HuH-7 (cell line): ENCODE measurements at places on chromosomes 5 and 9.

GRCh38 chr5:89120719-89121118 lies 237.7 kb upstream of the MEF2C start:
- DNase-seq = peak; percentile 1

- DNase-seq = no peak
These were observed 122.9 kb upstream of the NFIL3 start for GRCh38 chr9:91546574-91546973.

- DNase-seq = peak; percentile 64
These were observed at the start of gene ADRA1B for GRCh38 chr5:159915904-159916840. ADRA1B (plus strand) TSS chr5:159916482; CDS start chr5:159916906, 424 bp downstream.

DNA sequence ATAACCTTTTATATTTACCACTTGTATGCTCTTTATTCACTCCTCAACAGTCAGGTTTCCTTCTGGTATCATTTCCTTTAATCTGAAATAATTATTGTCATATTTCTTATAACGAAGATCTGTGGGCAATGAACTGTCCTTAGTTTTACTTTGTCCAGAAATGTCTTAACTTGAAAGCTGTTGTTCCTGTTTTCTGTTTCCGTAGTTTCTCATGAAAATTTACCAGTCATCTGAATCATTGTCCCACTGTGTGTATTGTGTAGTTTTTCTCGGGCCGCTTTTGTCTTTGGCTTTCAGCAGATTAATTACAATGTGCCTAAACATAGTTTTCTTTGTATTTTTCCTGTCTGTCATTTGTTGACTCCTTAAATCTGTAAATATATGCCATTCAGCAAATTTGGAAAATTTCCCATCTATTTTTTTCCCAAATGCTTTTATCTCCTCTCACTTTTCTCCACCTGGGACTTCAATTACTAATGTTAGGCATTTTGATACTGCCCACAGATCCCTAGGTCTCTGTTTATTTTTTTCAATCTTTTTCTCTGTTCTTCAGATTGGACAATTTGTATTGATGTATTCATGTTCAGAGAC lies 74.9 kb downstream of the PDE8B start:
- no peak for DNase-seq

GRCh38 chr5:128844354-128844923 lies 120.8 kb upstream of the SLC27A6 start:
- no peak for DNase-seq

DNA sequence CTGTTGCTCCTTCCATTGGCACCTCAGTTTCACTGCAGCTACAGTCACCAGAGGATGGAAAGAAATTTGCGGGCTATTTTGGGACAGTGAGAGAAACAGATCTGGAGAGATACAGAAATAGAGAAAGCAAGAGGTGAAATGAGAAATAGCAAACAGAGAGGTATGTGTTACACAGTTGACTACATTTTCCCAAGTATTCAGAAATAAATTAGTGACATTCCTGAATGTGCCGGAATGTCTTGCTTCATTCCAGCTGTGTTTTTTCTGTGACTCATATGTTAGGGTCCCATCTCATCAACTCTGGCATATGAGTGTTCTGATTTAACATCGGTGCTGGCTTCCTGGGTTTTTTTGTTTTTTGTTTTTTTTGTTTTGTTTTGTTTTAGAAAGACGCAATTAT lies 63.8 kb upstream of the ZNF462 start:
- DNase-seq = no peak

DNA sequence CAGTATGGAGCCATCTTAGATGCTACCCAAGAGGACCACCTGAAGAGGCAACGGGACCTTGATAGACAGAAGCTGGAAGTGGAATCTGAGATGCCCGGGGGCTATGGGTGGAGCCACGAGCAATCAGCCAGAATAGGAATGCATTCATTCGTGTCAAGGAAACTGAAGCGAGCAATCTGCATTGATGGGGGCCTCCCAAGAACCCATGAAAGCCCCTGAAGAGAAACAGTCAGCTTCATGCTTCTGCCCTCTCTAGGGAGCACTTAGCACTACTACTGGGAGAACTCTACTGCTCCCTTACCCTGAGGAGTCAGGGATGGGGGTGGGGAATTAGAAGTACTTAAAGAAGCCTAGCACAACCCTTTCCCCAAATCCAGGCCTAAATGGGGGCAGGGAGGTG lies 51.9 kb upstream of the TCERG1 start:
- DNase-seq = no peak

DNA sequence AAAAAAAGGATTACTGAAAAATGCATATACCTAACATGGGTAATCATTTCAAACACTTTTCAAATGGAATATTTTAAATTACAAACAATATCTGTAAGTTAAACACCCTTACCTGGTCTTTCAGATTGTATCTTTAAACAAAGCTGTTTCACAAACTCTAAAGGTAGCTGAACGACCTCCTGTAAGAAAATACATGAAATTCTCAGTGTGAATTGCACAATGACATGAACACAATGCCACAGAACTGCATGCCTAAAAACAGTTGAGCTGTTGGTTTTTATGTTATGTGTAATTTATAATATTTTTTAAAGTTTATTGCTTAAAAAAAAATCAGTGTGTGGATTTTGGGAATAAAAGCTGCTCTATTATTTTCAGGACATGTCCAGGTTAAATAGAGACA lies 17.5 kb downstream of the IPPK start:
- DNase-seq = no peak

DNA sequence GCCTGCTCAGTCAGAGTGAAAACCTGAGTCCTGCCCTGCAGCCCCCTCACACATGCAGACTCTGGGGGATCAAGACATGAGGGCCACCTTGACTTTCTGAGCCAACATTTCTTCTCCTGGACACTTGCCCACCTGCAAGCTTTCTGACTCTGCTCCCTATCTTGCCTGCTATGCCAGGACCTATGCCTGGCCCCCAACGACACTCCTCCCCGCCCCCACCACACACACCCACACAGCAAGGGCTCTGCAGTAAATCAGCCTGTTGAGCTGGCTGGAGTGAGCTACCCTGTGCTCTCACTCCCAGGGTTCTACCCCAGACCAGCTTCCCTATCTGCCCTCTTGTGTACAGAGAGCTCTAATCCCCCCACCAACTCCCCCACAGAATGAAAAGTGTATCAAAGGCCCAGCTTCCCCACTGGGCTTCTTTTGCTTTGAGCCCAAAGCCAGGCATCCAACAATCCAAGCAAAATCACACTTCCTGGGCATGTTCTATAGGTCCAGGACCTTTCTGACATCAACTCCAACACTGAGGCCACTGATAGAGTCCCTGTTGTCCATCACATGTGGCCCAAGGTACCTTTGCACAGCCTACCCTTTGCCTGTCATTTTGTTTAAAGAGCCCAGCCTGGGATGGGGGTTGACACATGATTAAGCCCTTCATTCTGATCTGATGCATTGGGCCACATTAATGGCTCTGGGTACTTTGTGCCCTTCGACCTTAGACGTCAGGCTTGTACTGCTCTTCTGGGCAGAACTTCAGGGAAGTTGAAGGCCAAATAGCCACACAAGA lies 7.2 kb downstream of the PDLIM4 start:
- DNase-seq = no peak

DNA sequence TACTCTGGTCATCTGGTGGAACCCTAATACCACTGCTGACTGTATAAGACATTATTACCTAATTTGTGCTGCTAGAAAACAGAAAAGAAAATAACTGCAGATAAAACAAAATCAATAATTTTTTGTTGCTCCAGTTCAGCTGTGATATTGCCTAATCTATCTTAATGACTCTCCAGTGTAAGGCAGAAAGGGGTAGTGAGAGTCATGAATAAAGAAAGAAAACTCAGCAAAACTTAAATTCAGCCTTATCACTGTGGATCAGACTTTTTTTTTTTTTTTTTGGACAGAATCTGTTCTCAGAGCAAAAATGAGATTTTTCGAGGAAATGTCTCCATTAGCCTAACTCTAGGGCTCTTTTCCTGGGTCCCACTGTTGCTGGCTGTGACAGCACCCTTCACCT lies 1.1 kb upstream of the DOCK2 start:
- DNase-seq = no peak

GRCh38 chr9:1273859-1274258 lies 223.7 kb downstream of the DMRT2 start:
- no peak for DNase-seq

DNA sequence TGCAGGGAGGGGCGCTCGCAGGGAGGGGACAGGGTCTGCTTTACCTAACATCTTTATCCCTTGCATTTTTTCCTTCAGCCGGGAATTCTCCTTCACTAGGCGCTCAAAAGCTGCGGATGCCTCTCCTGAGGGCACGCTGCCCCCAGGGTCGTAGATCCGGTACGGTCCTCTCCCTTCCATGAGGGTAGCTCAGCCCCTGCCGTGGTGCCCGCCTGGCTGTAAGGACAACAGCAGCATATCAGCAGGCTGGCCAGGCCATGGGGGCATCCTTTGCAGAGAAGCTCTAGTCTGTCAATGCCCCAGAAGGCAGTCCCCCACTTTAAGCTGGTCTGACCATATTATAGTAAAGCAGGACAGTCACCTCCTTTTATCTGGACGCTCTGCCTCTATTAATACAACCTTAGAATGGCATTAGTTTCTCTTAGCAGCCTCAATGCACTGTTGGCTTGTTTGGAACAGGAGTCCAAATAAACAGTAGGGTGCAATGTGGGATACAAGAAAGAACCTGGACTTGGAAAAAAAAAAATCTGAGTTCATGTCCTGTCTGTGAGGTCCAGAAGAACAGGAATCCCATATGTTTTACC lies 15.8 kb downstream of the TNIP1 start:
- no peak for DNase-seq

GRCh38 chr5:39697881-39698280 lies 273.1 kb upstream of the DAB2 start:
- DNase-seq = no peak

DNA sequence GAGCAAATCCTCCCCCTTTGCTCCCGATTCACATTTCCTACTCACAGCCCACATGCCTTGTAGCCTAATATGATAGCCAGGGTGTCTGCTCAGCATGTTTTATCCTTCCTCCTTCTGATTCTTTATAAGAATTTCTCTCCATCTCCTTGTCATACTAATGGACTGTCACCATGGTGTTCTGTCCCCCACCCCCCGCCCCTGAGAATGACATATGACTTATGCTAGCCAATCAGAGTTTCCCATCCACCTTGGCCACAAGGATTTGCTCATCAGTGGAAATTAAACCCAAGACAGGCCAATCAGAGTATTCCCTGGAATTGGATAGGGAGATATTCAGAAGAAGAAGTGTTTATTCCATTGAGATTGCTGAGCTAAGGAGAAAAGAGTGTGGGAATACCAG lies 16.0 kb downstream of the ABLIM3 start:
- no peak for DNase-seq

- no peak for DNase-seq
These were observed 3.2 kb downstream of the ZNF618 start for GRCh38 chr9:113879318-113879717.

- no peak for DNase-seq
These were observed 14.2 kb downstream of the NDUFAF2 start for GRCh38 chr5:60959156-60959555.

- no peak for DNase-seq
These were observed 480.3 kb upstream of the TYRP1 start for GRCh38 chr9:12212860-12213259.

- DNase-seq = no peak
These were observed 19.6 kb upstream of the FOCAD start for GRCh38 chr9:20664501-20664900.

GRCh38 chr5:124140060-124140459 lies 606.4 kb downstream of the ZNF608 start:
- no peak for DNase-seq

DNA sequence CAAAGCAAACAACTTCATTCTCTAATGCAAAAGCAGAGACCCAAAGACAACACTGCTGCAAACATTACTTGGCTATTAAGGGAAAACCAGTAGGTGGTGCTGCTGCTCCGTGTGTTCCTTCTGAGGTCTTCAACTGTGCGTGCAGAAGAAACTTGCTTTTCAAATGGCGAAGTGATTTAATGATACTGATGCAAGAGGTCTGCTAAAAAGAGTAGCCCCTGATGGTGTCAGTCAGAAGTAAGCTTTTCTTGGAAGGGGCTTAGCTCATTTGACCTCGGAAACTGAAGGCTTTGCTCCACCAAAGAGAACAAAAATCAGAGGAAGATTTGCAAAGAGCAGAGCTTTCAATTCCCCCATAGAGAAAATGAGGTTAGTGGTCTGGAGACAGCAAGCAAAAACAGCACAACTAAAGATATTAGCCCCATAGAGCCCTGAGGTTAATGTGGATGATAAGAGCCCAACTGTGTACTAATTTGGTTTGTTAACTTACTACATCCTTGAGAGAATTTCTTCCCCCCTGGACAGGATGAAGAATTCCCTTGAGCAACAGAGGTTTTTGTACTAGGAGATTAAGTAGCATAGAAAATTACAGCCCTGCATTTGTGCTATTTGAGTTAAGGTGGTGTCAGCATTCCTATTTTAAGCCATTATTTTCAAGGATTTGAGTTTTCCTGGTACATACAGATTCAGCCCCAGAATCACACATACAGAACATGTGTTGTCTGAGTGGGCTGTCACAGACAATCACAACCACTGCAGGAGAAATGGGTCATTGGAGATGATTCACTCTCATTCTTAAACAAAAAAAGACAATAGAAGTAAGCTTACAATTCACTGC lies 153.2 kb upstream of the C9orf72 start:
- DNase-seq = peak; percentile 12

GRCh38 chr5:13427827-13428557 lies 516.5 kb downstream of the DNAH5 start:
- no peak for DNase-seq

- DNase-seq = no peak
These were observed 33.5 kb downstream of the ABLIM3 start for GRCh38 chr5:149174847-149175234.

- DNase-seq = no peak
These were observed 40.2 kb downstream of the TLR4 start for GRCh38 chr9:117744369-117744768.

GRCh38 chr5:98454904-98455303 lies 318.6 kb upstream of the RGMB start:
- DNase-seq = no peak

GRCh38 chr5:113221294-113222176 lies 213.3 kb downstream of the TSSK1B start:
- no peak for DNase-seq

- no peak for DNase-seq
These were observed 99.2 kb downstream of the PHF2 start for GRCh38 chr9:93675336-93676150.

GRCh38 chr5:21806943-21807342 lies 1046.2 kb downstream of the CDH12 start:
- no peak for DNase-seq

DNA sequence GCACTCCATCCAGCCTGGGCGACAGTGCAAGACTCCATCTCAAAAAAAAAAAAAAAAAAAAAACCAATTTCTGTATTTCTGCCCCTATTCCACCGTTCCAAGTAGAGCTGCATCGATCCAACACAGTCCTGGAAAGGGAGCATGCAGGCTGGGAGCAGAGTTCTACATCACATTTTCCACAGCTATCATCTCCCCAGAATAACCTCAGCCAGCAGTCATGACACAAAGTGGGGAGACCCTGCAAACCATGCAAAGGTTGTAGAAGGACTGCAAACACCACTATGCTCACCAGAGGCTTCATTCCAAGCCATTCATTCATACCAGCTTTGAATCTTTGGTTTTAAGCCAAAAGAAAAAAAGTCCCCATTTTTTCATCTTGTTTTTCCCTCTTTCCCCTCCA lies 20.8 kb upstream of the ZNF354A start:
- no peak for DNase-seq

- no peak for DNase-seq
These were observed 652.0 kb downstream of the PDE4D start for GRCh38 chr5:59241552-59241951.
